Neural crest cell (in vitro differentiated cells): ENCODE measurements at places on chromosomes 7 and 10. TPM values are rescaled to one million over a fixed set of nuclear protein-coding genes. Genes with fewer than 3 reads are reported as not detected.

The SNCG gene
- 7.8 and 8.2 TPM in 2 replicates for total RNA-seq

The SLC26A5 gene
- not detected in 2 replicates for total RNA-seq

The KNDC1 gene
- total RNA-seq = 4.0 and 5.5 TPM in 2 replicates

The SPDYE2B gene
- total RNA-seq = not detected in 2 replicates

The ZNF735 gene
- total RNA-seq = not detected in 2 replicates

The SUN3 gene
- not detected in 2 replicates for total RNA-seq

- no peak for DNase-seq
These were observed 225.4 kb downstream of the BMPER start for GRCh38 chr7:34130558-34131295.

DNA sequence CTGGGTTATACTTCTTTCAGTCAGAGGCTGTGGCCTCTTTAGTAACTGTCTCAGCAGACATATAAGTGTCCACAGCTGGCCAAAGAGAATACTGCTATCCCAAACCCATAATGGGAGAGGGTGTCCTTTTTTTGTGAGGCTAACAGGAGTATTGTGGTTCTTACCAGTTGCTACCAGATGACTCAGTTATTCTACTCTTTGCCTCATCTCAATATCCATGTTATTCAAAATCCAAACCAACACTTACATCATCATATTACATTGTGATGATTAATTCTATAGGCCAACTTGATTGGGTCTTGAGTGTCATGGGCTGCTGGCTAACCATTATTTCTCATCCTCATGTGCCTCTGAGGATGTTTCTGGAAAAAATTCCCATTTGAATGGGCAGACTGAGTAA, 120.9 kb downstream of the TMEM168 start:
- no peak for DNase-seq

DNA sequence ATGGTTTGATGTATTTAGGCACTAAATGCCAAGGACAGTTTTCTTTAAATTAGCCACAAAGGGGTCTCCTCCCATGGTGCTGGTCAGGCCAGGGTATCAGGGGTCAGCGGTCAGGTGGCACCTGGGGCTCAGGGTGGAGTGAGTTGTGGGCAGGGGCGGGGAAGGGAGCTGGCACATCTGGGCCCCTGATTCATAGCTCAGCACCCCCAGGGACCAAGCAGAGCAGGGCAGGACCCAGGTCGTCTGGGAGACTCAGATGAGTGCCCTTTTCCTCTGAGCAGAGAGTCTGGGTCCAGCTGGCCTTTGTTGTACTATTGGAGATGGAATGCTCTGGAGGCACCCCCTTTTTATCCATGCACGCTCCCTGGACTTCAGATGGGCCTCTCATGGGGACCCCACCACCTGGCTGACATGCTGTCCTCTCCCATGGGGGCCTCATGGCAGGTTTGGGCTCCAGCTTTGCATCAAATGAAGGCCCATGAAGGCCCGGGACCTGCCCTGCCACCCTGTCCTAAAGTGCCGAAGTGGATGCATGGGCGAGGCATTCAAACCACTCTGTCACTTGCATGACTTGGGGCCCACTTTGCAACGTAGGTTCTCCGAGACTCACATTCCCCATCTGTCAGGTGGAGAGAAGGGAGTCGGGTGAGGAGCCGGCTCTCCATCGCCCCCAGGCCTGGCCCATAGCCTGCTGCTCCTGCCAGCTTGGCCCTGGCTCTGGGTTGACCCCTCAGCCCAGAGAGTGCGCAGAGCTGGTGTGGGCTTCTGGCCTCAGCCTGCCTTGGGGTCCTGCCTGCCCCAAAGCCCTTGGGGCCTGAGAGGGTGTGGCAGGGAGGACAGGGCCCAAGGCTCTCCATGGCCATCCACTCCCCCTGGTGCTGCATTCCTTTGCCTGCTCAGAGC, 66.4 kb downstream of the RAMP3 start:
- DNase-seq = no peak

GRCh38 chr10:97593421-97593820, 3.9 kb downstream of the C10orf62 start:
- no peak for DNase-seq

DNA sequence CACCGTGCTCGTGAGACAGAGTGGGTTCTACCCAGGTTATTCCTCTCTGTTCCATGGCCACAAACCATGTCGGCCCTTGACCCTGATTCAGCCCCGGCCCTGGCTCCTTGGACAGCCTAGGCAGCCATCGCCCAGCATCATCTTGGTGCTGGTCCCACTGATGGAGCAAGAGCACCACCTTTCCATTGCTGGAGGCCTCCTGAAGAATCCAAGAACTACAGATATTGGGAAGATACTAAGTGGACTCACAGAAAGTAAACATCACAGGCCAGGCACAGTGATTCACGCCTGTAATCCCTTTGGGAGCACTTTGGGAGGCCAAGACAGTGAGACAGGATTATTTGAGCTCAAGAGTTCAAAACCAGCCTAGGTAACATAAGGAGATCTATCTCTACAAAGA, 125.1 kb downstream of the NT5C2 start:
- no peak for DNase-seq

DNA sequence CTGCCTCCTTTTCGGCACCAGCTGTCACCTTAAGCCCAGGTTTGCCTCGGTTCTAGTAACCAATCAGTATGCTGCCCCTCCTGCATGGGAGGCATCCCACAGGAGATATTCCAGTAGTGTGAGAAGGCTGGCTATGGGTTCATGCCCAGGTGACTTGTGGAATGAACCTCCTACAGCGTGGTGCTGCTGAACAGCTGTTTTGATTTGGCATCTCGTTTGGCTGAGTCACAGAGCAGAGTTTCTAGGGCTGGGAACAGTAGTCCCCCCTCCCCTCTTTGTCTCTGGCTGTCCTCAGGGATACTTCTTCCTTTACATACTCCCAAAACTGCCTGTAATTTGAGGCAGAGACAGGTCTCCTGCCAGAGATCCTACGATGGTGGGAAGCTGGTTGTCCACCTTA, 16.1 kb downstream of the R3HCC1L start:
- DNase-seq = no peak

- DNase-seq = no peak
These were observed 72.4 kb downstream of the AUTS2 start for GRCh38 chr7:69670701-69671100.

DNA sequence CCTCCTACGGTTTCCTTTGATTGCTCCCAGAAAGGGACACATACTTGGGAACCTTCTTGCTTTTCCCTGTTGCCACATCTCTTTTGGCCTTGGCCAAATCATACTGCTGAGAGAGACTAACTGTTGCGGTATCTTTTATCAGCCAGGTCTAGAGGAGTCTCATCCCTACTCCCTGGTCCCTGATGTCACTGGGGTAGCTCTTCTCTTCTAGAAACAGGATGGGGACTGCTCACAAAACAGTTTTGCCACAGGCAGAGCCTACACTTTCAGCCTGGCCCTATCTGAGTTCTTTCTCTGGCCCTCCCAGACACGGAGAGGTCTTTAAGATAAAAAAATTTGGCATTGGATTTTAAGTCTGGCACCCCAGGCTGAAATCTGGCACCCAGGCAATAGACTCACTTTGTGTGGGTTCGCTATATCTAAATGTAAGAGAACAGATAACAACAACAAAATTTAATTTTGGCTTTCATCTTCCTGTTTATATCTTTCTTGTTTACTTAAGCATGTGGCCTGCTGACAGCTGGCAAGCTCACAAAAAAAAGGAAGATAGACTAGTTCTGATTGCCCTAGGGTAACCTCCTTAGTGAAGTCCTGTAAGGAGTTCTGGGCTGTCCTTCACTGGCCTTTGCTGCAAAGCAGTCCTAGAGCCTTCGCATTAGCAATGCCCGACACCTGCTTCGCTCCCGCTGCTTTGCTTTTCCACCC, 228.3 kb upstream of the NPVF start:
- no peak for DNase-seq

DNA sequence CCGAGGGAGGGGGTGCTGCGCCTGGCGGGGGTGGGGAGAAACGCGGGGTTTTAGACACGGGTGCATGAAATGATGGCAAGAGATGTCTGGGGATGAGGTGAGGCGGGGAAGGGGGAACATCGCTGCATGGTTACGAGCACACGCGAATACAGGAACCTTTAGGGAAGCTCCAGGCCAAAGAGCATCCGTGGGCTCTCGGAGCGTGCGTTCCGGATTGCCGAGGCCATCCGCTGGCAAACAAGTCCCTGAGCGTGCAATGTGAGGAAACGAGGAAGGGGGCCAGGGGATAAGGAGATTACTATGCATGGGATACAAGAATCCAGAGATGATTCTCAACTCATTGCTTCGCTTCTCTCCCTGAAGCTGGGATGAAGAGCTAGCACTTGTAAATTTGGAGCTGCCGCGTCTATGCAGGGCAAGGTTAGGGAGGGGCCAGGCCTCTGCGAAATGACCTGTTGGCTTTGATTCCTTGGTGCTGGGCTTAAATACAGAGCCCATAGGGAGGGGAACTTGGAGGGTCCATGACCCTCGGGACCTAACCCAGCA, 520 bp upstream of the WNT2 start:
- no peak for DNase-seq

- DNase-seq = no peak
These were observed 577.8 kb downstream of the ETV1 start for GRCh38 chr7:13411636-13412035.

DNA sequence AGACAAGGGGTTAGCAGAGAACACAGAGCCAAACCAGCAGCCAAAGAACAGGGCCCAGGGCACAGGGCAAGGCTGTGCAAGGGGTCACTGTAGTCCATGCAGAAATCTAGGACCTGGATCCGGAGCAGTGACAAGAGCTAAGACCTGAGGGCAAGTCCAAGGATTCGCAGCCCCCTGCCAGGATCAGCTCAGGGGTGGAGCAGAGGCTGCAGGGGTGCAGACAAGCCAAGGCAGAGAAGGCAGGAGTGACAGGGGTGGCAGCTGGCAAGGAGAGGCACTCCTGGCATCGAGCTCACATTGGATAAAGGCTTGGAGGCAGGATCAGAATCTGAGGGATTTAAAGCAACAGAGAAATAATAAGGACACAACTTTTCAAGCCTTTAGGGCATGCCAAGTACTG, 80.7 kb upstream of the NANOS1 start:
- no peak for DNase-seq

GRCh38 chr10:72637398-72637857, 11.5 kb upstream of the MICU1 start:
- no peak for DNase-seq

GRCh38 chr10:97230146-97230545, 44.4 kb upstream of the SLIT1 start:
- DNase-seq = no peak

GRCh38 chr7:117210397-117210796, 112.5 kb downstream of the WNT2 start:
- no peak for DNase-seq

DNA sequence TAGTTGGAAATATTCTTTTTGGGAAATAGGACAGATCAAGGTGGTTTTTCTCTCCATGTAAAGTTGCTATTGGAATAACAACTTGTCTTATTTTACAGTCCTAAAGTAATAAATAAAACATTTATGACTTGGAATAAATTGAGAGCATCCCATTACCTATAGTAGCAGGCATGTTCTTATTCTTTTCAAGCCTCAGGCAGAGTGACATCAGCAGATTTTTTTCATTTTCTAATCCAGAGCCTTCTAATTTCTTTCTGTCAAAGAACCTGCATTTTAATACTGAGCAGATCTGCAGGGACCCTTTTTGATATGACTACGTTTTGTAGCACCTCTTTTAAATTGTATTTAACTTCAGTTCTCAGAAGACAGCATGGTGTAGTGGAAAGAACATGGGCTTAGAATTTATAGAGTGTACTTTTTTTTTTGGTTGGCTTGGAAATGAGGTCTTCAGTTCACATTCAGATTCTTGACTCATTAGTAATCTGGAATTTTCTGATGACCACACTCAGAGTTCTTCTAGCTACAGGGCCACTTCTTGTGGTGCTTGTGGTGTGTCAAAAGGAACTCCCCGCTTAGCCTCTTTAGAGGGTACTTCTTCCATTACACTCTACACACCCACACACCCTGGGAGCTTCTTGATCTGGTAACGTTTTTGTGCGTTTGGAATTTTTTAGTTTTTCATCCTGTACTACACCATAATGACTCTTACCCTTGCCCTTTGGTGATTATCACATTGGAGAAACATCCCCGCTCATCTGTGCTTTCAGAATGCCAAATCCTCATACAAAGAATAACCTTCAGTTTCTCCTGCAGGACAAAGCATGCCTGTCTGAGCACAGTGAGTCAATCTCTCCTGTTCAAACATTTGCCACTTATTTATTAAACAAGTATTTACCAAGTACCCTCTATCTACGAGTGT, 34.6 kb downstream of the AGK start:
- no peak for DNase-seq

DNA sequence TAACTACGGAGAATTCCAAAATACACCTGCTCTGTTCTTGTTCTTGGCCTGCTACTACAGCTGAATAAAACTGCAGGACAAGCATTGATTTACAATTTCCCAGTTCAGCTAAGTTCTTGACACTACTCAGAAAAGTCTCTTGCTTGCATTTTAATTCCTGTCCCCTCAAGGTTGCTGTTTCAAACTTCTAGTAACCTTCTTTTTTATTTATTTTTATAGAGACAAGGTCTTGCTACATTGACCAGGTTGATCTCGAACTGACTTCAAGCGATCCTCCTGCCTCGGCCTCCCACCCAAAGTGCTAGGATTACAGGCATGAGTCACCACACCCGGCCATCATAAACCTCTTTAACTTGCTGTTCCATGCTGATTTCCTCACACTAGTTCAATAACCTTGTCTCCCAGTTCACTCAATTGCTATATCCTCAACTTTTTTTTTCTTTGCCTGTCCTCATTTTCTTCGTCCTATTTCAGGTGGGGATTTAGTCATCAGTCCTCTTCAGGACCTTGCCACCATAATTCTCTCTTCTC, 79.9 kb downstream of the ARHGAP21 start:
- DNase-seq = no peak

GRCh38 chr10:33493497-33493896, 159.0 kb upstream of the NRP1 start:
- DNase-seq = no peak

DNA sequence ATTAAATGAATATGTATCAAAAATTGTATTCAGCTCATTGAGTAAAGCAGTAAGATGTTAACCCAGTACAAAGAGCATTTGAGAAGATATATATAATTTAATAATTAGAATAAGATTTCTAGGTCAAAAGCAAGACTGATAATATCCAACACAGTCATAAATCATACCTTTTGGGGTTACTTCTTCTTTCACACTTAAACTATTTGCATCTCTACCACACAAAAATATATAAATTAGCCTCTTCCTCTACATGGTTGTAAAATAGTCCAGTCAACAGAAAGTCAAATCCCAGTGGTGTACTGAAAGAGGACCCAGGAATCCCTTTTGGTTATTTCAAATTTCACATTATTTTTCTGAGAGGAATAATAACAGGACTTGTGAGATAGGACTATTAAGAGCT, 204.6 kb upstream of the INHBA start:
- no peak for DNase-seq

DNA sequence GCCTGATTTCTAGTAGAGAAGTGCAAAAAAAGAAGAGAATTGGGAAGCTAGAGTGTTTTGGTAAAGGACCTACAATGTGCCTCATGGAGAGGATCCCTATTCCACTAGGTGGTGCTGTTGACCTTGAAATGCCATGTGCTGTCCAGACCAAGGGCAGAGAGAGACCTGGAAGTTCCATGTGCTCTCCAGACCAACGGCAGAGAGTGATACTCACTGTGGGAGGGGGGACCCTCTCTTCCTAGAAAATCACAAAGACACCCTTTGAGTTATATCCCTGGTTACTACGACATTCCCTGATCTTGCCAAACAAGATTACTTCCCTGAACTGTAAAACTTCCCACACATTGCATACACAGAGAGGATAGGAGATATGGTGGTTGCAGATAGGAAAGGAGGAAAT, 212.7 kb upstream of the ZNF804B start:
- DNase-seq = no peak
